ENCODE measurements at places on chromosomes 3 and 15. TPM values are rescaled to one million over a fixed set of nuclear protein-coding genes. Genes with fewer than 3 reads are reported as not detected.

The ASB14 gene
- polyA plus RNA-seq: not detected

The ZNF445 gene
- polyA plus RNA-seq: 3.2 TPM

The CYP19A1 gene
- polyA plus RNA-seq: 0.05 TPM

The CAND2 gene
- 0.84 TPM for polyA plus RNA-seq

The GP5 gene
- not detected for polyA plus RNA-seq

The VEPH1 gene
- polyA plus RNA-seq: 0.08 TPM

Data from esophagus (tissue), 2 donors.